CD4-positive, alpha-beta T cell treated with Interleukin-6 for 4 hours (primary cell): ENCODE measurements at places on chromosomes 3 and 15.

- no peak for DNase-seq
Observed at GRCh38 chr15:48191574-48192225, at the start of gene CTXN2. CTXN2 (plus strand) TSS chr15:48191665; CDS start chr15:48201301, 9,636 bp downstream.

DNA sequence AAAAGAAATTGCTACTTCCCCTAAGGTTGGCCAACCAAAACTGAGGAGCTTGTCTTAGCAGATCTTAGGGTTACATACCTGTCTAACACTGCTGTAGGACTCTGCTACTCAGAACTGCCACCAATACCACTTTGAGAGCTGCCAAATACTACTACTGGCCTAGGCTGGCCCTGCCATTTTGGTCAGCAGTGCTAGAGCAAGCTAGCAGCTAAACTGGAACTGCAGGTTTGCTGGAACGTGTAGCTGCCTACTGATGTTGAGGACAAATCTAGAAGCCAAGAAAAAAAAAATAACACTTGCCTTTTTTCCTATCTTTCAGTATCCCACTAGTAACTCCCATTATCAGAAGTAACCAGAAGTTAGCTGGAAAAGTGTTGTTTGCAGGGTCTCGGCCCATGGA, 387.4 kb downstream of the RBMS3 start:
- DNase-seq = no peak

GRCh38 chr15:93451265-93451664, 362.3 kb upstream of the RGMA start:
- no peak for DNase-seq

GRCh38 chr3:31968927-31969418, 12.1 kb downstream of the OSBPL10 start:
- no peak for DNase-seq

DNA sequence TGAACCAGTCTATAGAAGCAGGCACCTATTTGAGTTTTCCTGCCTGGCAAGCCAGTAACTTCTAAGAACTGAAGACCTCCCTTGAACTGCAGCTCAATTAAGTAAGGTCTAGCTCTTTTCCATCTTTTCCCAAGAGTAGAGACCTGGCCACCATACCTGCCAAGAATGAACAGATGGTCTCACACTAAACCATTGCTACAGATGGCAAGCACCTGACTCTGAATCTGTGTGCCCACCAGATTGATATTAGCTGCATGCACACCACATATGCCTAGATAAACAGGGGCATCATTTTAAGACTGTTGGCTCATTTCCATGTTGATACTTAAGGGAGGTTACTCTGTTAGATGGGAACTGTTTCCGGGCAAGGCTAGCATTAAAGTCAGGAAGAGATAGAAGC, 34.8 kb upstream of the GSK3B start:
- no peak for DNase-seq

- no peak for DNase-seq
Observed at GRCh38 chr3:123409443-123410148, 39.3 kb downstream of the ADCY5 start.
